Activated CD4-positive, alpha-beta T cell treated with anti-CD3 and anti-CD28 coated beads for 36 hours (primary cell): ENCODE measurements at places on chromosomes 11 and 22.
A peak's percentile ranks its signal among the peaks of the same experiment; 100 is the strongest.

DNA sequence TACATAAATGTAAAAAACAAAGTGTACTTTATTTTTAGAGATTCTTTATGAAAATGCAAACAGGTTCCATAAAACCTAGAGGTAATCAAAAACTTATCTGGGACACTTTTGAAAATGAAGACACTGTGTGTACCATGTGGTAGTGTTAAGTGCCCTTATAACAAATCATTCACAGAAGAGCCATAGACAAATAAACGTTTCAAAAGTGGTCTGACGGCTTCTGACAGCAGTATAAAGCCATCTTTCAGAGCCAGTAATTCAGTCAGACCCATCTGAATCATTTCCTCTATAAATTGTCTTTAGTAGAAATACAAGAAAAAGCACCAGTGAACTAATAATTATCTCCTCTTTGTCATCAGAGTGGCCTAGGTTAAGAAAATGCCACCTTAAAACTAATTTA lies 100.0 kb downstream of the PAX6 start:
- no peak for DNase-seq

- DNase-seq, result no peak
Observed at GRCh38 chr11:42422090-42422489, 889.7 kb upstream of the API5 start.

DNA sequence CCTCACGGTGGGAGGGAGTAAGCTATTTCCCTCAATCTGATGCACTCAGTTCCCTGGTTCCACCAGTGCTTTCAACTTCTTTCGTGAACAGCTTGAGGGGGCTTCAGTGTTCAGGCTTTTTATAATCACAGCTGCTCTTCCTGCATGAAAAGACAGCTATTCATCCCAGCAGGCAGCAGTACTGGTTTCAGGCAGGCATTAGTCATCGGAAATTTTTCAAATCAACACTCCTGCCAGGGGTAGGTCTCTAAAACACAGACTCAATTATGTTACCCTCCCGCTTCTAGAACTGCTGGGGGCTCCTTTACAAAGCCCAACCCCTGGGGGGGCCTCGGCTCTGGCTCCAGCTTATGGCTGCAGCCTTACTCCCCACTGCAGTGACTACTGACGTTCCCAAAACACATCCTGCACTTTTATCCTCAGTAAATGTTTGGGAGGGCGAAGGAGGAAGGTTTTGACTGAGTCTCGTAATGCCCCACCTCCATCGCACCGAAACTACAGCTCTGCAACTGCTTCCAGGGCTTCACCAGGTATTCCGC lies 5.8 kb downstream of the POLDIP3 start:
- peak; percentile 30 for DNase-seq

DNA sequence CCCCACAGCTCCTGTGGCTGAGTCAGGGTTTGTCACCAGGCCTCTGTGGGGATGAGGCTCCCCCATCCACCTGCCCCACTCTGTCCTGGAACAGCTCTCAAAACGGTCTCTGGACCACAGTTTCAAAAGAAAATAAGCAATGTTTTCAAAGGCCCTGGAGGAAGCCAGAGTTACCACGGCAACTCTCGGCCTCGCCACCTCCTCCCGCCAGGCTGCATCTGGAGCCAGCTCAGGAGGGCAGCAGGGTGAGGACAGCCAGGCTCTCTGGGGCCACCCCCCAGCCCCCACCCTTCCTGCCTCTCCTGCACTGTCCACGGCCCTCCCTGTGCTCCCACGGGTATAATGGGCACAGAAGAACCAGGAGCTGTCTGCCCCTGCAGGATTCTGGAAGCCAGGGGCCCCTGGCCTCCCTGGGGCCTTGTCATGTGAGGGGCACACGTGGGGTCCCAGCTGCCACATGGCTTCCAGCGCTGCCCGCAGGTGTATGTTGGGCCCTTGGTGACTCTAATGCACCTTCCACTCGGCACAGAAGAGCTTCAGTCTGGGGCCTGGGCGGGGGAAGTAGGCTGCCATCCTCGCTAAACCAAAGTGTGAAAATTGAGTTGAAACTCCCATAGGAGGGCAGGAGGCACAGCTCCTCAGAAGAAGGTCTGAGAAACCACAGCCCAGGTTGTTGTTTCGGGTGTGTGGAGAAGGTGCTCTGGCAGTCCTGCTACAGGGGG lies 10.3 kb downstream of the CD81 start:
- DNase-seq, result no peak

DNA sequence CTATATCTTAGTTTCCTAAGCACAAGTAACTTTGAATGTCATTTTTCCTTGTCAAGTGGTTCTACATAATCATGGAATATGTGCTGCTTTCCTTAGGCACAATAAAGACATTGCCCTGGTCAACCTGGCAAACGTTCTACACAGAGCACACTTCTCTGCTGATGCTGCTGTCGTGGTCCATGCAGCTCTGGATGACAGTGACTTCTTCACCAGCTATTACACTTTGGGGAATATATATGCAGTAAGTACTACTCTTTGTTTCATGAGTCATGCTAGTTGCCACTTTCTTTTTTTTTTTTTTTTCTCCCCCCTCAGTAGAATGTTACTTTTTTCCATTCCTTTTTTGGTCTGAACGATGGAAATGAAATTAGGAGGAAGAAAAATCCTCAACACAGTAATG lies 38.5 kb downstream of the TTC17 start:
- DNase-seq, result peak; percentile 26

- DNase-seq, result no peak
Observed at GRCh38 chr11:337711-338110, 17.1 kb upstream of the IFITM3 start.

DNA sequence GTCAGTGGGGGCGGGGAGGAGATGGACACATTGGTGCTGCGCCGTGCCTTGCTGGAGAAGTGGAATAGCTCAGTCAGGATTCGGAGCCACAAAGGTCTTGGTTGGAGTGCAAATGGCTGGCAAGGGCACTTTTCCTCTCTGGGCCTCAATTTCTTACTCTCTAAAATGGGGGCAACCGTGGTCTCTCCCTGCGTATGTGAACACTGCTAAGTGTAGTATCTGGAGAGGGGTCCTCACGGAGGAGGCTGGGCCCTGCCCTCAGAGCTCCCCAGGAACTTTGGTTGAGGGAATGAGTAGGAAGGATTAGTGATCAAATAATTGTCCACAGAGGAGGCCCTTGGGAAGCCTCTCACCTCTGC lies 521 bp downstream of the P2RY6 start:
- no peak for DNase-seq

DNA sequence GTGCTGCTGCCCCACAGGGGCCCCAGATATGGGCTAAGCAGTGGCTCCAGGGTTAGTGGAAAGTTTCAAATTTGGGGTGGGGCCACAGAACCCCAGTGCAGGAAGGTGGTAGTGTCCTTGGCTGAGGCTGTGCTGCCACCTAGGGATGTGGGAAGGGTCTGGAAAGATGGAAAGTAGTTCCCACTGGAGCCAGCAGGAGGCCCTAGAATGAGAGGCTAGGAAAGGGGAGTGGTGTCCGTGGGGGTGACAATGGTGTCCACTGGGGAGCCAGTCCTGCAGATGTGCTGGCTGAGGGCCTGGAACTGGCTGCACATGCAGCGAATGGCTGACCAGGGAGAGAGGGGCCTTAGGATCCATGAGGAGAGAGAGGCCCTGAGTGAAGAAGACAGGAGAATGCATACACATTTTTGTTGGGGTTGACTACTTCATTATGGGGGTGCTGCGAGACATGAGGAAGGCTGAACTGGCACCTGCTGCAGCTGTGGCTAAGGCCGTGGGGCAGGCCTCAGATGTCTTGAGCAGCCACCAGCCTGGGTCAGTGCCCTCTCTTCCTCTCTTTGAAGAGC lies 21.1 kb downstream of the RFPL3 start:
- peak; percentile 38 for DNase-seq

DNA sequence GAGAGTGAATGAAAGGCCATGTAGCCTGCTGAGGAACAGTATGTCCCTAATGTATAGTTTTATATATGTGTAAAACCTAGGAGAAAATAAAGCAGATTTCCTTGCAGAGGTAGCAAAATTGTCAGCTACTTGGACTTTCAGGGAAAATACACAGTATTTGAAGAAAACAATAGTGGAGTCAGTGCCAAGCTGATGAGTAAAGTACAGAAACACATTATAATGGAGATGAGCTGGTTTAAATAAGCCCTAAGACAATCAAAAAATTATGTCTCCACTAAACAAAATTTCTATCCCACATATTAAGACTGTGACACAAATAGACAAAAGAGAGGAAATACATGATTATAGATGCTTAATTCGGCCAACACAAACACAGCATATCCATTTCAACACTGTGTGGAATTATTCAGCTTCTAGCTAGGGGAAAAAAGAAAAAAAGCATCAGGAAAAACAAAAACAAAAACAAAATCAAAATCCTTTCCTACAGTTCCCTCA lies 75.9 kb downstream of the MAML2 start:
- DNase-seq, result no peak

- DNase-seq, result no peak
Observed at GRCh38 chr11:64456509-64457320, 97.8 kb downstream of the RPS6KA4 start.

DNA sequence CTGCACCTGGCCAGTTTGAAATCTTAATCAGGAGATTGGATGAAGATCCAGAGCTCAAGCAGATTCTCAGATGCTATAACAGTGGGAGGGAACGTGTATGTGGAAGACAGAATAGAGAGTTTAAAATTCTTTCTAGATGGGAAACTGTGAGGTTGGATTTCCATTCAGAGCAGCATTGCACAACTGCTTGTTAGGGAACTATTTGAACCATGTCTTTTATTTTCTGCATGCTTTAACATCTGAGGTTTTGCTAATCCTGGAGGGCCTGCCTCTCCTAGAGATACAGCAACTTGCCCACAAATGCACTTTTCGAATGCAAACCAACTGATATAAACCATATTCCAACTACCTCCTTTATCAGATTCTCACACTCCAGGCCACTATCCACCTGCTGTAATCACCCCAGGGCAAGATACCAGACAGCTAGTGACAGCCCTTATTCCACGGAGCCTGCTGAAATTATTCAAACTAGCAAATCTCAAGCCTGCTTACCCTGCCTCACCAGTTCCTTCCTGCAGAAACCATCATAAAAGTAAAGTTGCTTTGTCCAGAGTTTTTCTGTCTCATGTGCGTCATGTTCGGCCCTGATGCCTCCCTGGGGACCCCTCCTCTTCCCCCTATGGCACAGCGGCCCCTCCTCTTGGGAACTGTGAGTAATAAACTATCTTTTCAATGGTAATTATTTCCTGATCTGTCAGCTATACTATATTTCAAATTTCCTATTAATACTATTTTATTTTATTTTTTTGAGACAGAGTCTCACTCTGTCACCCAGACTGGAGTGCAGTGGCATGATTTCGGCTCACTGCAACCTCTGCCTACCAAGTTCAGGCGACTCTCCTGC lies 18.4 kb upstream of the SEC14L4 start:
- DNase-seq, result no peak

- no peak for DNase-seq
Observed at GRCh38 chr11:72985645-72986044, 156.5 kb downstream of the FCHSD2 start.

DNA sequence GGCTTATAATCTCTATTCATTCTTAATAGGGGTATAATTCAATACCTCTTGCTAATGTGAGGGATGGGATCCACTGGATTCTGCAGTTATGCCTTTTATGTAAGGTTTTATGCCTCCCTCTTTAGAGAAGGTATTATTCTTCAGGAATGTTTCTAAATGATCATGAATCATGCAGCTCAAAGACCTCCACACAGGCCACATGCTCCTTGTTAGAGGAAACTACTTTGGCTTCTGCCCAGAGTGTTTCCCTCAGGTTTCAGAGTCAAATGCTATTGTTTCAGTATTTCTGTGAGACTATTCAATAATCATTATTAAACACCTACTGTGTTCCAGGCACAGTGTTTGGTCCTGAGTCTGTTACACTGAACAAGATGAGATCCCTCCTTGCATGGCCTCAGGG lies 115.9 kb downstream of the RAB38 start:
- DNase-seq, result no peak

DNA sequence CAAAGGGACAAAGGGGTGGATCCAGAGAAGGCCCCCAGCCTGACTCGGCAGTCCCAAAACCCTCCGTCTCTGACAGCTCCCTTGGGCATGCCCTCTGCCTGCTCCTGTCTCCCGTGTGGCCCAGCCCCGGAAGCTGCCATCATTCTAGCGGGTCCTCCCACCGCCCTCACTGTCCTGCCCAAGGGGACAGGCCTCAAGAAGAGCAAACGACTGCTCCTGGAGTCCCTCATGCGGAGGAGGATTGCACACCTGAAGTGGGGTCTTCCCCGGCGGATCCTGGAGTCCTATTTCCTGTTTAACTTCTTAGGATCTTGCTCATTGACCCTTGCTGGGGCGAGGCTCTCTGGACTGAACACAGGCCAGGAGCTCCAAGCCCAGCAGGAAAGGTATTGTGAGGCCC lies 2.6 kb upstream of the MEI1 start:
- DNase-seq, result peak; percentile 13

GRCh38 chr11:118491041-118491440 lies 36.2 kb upstream of the TTC36 start:
- DNase-seq, result peak; percentile 46
